ENCODE measurements at places on chromosomes 6 and 20. TPM values are rescaled to one million over a fixed set of nuclear protein-coding genes. Genes with fewer than 3 reads are reported as not detected.

Gene DHX16
- 36.9 TPM for total RNA-seq

- DNase-seq = peak; percentile 21
These were observed 52.6 kb upstream of the NAA20 start for GRCh38 chr20:19964289-19965265.

Gene BIRC7
- not detected for total RNA-seq

Gene SLC35D3
- total RNA-seq = not detected

Gene HLA-DQB1
- under 0.01 TPM for total RNA-seq

DNA sequence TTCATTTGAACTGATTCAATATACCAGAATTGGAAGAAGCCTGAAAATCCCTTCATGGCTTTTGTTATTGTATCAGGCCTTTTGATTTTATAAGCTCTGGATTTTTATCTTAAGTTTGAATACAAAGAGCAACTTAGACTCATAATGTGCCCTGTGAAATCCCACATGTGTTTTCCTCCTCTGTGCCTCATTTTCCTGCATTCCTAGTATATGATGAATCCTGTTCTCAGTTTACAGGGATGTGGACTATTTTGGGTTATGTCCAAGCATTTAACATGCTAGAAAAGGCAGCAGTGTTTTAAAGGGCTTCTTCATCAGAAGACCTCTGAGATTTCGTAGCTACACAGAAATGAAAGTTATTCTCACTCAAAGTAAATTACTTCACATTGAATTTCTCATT, 455.0 kb downstream of the RFPL4B start:
- DNase-seq = peak; percentile 14

DNA sequence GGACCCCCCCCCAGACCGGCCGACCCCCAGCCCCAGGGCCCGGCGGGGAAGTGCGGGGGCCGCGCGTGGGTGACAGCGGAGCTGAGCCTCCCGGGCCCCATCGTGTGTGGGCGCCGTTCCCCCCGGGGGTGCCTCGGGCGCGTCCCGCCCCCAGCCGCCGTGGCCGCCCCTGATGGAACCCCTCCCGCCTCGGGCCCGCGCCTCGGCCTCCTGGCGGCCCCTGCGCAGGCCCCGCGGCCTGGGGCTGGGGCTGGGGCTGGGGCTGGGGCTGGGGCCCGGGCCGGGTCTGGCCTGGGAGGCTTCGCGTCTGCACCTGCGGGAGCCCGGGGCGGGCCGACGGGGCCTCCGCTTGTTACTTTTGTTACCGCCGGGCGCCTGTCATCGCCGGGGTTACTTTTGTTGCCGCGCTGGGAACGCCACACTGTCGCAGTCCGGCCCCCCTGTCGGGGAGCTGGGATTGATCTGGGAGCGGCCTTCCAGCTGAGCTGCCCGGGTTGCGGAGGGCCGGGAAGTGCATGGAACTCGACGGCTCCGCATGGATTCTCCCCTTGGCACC, 598 bp downstream of the OGFR start:
- DNase-seq = no peak

DNA sequence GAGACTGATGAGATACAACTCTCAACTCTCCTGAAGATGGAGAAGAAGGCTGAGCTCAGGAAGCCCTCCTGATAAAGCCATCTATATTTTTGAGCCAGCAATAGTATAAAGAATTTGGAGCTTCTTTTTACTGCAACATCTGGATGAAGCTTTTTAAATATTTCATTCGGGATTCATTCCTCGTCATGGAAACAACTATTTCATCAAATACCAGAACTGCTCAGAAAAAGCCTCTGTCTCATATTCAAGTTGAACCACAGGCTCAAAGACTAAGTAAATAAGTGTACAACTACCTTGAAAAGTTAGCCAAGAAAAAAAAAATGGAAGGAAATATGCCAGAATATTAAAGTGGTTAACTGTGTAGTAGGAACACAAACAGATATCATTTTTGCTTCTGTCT, 37.8 kb downstream of the PTPRT start:
- DNase-seq = no peak

DNA sequence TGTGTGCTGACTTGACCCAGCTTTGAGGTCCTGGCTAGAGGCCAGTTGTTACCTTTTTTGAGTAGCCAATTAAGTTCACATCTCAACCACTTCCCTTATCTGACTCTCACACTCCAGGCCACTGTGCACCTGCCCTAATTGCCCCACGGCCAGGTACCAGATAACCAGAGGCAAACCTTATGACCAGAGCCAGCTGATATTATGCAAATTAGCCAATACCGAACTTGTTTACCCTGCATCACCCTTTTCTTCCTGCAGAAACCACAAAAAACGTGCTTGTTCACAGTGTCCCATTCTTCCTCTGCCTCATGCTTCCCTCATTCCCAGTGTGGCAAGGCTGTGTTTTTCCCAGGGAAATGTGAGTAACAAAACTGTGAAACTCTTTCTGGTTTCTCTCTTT, 89.3 kb downstream of the HTR1B start:
- no peak for DNase-seq

Gene COL12A1
- total RNA-seq = 1.4 TPM

Gene TNXB
- total RNA-seq = 0.90 TPM

Gene SPTLC3
- total RNA-seq = 0.63 TPM

GRCh38 chr20:52001999-52002666, 189.4 kb downstream of the ZFP64 start:
- DNase-seq = peak; percentile 95

GRCh38 chr20:17343091-17343490, 116.3 kb downstream of the PCSK2 start:
- DNase-seq = no peak

GRCh38 chr6:106184629-106185028, 98.5 kb downstream of the PRDM1 start:
- no peak for DNase-seq

GRCh38 chr6:84052204-84052882, 18.8 kb downstream of the MRAP2 start:
- DNase-seq = peak; percentile 57

DNA sequence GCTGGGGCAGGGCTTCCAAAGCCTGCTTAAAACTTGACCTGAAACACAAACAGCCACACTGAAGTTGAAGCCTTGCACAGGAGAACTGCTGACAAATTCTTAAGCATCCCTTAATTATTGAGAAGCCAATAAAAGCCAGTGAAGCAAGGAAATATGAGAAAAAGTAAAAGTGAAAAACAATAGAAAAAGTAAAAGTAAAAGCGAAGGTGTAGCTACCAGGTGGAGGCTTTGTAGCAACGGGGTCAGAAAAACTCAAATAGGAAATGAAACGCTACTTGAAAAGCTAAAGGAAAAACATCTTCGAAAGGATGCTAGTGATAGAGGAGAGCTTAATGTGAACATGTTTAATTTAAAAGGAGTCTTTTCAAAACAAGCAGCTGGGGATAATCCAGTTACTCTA, 97.4 kb downstream of the IRF4 start:
- no peak for DNase-seq

GRCh38 chr6:7900621-7901020, 10.0 kb downstream of the TXNDC5 start:
- no peak for DNase-seq

Gene RIMS4
- not detected for total RNA-seq

GRCh38 chr20:34701405-34702085, 2.6 kb upstream of the TP53INP2 start:
- DNase-seq = no peak

DNA sequence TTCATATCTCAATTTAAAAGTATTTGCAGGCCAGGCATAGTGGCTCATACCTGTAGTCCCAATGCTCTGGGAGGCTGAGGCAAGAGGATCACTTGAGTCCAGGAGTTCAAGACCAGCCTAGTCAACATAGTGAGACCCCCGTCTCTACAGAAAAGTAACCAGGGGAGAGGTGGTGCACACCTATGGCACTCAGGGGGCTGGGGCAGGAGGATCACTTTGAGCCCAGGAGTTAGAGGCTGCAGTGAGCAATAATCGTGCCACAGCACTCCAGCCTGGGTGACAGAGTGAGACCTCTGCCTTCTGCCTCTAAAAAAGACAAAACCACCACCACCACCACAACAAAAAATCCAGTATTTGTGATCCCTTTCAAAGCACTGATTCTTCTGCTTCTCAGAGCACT, 185.5 kb upstream of the QKI start:
- no peak for DNase-seq

- no peak for DNase-seq
These were observed 22.2 kb upstream of the VAPB start for GRCh38 chr20:58366866-58367265.

Gene TMEM181
- 40.0 TPM for total RNA-seq

DNA sequence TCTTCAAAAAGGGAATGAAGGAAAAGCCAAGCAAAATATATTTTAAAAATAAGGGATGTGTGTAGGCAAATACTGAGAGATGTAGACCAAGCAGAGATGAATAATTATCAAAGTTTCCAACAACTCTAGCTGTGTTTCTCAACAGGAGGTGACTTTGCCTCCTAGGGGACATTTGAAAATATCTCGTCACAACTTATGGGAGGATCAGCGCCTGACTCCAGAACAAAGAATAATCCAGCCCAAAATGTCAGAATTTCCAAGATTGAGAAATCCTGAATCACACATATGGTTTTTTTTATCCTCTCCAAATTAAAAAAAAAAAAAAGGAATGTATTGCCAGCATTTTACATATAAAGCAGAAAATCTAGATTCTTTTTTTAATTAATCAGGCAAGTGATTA, 241.2 kb upstream of the ZFP64 start:
- DNase-seq = no peak

DNA sequence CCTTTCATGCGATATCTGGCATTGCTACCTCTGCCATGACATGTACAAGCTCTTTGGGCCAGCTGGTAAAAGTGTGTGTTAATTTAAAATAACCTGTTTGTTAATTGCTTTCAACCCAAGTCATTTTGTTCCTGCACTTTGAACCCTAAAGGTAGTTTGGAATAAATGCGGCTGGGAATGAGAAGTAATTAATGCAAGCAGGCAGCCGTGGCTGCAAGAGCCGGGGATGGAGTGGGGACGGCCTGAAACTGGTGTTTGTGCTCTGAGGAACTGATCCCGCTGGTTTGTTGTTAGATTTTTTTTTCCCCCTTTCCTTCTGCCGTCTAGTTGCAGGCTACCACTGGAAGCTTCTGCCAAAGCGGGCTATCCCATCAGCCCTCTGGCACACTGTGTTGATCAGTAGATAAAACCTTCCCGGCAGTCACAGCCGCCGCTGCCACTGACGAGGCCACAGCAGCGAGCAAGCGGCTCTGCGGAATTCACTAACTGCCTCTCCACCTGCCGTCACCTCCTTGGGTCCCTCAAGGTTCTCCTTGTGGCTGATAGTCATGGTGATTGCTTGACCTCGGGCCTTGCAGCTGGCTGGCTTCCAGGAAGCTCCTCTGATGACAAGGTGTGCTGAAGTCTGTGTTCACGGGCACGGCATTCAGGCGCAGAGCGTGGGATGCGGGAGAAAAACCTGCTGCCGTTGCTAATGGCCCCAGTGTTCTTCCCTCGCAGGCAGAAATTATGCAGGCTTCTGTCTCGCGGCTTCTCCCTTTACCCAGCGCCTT, 315.9 kb downstream of the TFAP2A start:
- no peak for DNase-seq

DNA sequence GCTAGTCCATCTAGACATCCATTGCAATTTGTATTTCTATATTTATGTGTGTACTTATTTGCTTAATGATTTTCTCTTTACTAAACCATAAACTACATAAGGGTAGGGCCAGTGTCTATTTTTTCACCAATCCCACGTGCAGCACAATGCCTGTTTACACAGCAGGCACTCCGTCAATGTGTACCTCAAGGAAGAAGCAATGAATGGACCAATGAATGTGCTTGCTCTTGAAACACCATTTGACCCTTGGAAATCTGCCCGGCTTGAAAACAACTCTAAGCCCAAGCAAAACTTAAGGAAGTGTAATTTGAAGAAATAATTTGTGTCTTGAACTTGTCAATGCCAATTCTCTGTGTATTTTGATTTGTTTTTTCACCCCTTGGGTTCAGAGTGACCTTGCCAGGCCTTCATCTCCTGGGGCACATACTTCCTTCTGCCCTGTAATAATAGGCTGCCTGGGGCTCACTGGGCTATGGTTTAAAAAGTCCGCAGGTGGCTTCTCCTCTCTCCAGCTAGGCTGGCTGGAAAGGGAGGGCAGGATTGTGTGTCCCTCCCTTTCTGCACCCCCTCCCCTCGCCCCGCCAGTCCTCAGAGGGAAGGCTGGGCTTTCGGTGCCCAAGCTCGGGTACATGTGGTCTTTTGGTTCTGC, 140.8 kb upstream of the ARMC2 start:
- DNase-seq = no peak

DNA sequence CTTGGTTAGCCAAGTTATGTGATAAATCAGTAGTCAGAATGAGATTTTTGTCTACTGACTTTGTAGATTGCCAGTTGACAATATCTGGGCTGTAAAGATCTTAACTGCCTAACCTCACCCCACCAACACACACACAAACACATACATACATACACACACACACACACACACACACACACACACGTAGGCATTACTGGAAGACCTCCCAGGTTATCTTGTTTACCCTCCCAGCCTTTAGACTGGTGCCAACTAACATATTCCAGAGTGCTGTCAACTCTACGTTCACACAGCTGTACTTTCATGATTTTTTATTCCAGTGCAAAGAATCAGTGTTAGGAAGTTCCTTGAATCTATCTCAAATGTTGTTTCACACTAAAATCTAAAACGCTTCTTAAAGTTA, 38.9 kb downstream of the BMP5 start:
- no peak for DNase-seq

- DNase-seq = peak; percentile 94
These were observed 55.7 kb upstream of the TNFAIP3 start for GRCh38 chr6:137811121-137811915.

Gene FOXC1
- 2.8 TPM for total RNA-seq

DNA sequence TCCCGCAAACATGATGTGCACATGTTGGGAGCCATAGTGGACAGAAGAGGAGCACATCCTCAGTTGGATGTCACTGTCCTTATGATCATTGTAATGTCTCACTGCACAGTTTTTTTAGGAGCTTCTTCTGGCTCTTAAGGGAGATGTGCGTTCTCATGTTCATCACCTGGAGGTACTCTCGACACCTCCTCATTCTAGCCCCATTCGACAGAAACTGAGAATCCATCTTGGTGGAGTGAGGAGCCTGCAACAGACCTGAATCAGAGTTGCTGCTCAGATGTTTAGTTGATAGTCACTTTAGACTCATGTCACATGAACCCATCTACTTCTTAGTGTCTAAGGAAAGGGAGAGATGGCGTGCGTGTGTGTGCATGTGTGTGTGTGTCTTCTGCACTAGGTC, 2.3 kb upstream of the BMP6 start:
- DNase-seq = no peak

GRCh38 chr6:160398674-160399271, 50.6 kb downstream of the SLC22A3 start:
- no peak for DNase-seq

Gene SYCP2
- 1.1 TPM for total RNA-seq

Gene BMP7
- total RNA-seq = not detected

- no peak for DNase-seq
These were observed 10.2 kb downstream of the DYNLRB1 start for GRCh38 chr20:34526466-34526865.

- no peak for DNase-seq
These were observed 46.4 kb downstream of the EBF4 start for GRCh38 chr20:2739042-2739398.

DNA sequence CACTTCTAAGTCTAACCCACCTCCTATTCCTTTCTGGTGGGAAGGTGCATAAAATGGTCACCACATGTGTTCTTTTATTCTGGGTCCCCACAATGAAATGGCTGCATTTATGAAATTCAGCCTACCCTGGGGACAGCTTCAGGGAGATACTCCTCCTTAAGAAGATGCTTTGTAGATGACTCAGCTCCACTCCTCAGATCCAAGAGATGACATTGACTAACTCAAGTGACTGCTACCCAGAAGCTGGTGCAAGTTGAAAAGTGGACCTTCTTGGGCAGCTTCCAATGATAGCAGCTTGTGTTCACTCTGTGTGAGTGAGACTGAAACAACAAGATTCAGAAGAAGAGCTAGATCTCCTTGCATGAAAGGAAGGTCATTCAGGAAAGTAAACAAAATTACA, 113.4 kb downstream of the SCP2D1 start:
- DNase-seq = no peak
